Activated CD4-positive, alpha-beta T cell treated with anti-CD3 and anti-CD28 coated beads, Interleukin-2, amount 50 U/mL, for 4 hours (primary cell): ENCODE measurements at places on chromosomes 12 and 14.

GRCh38 chr12:108284163-108284562, 54.9 kb downstream of the CMKLR1 start:
- no peak for DNase-seq

GRCh38 chr14:68669111-68669511, 123.8 kb downstream of the ZFP36L1 start:
- no peak for DNase-seq

GRCh38 chr12:106956048-106956578, 406 bp downstream of the TMEM263 start:
- DNase-seq = peak; percentile 40

DNA sequence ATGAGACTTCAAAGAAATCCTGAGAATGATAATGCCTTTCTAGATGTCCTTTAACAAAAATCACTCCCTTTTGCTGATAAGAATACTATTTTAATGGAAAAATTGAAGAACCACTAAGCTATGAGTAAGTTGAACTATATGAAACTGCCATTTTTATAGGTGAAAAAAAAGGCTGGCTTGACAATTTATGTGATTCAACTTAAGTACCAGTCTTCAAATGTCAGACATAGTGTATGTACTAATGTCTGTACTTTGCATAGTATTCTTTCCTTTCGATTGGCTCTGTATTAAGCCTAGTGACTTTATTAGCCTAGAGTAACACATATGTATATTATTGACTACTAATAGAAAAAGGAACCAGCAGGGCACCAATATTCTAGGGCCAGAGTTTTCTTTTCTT, 11.9 kb downstream of the HEATR5A start:
- DNase-seq = no peak

- DNase-seq = no peak
These were observed 84.8 kb upstream of the KITLG start for GRCh38 chr12:88665071-88665470.

GRCh38 chr12:104886418-104887401, 71.4 kb downstream of the SLC41A2 start:
- DNase-seq = no peak

GRCh38 chr12:7937833-7938506, 2.0 kb upstream of the SLC2A3 start:
- DNase-seq = no peak

GRCh38 chr14:32417956-32418552, 89.0 kb downstream of the AKAP6 start:
- no peak for DNase-seq

GRCh38 chr14:96095581-96096476, 56.7 kb downstream of the C14orf132 start:
- DNase-seq = no peak

- DNase-seq = no peak
These were observed 71.6 kb downstream of the DCAF5 start for GRCh38 chr14:69081271-69081670.

GRCh38 chr14:68816183-68816942, 23.5 kb upstream of the ZFP36L1 start:
- peak; percentile 86 for DNase-seq

- DNase-seq = no peak
These were observed 3.5 kb upstream of the EIF5 start for GRCh38 chr14:103330536-103330935.

DNA sequence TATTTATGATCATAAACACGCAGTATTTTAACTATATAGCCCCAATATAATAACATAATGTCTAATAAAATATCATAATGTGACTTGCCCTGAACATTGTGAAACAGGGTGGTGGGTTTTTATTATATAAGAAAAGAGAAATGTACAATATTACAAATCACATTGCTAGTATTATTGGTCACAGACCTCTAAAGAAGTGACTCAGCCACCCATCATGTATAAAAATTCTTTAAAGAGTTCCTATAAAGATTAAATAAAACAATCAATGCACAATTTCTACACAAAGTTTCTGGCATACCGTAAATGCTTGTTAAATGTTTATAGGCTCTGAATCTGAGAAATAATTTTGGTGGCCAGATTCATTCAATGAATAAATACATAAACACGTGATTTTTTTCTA, 28.9 kb downstream of the ABCC9 start:
- no peak for DNase-seq
